ENCODE measurements at places on chromosomes 2 and 18.

GRCh38 chr18:58310517-58310916, 266.5 kb downstream of the NEDD4L start:
- no peak for DNase-seq

DNA sequence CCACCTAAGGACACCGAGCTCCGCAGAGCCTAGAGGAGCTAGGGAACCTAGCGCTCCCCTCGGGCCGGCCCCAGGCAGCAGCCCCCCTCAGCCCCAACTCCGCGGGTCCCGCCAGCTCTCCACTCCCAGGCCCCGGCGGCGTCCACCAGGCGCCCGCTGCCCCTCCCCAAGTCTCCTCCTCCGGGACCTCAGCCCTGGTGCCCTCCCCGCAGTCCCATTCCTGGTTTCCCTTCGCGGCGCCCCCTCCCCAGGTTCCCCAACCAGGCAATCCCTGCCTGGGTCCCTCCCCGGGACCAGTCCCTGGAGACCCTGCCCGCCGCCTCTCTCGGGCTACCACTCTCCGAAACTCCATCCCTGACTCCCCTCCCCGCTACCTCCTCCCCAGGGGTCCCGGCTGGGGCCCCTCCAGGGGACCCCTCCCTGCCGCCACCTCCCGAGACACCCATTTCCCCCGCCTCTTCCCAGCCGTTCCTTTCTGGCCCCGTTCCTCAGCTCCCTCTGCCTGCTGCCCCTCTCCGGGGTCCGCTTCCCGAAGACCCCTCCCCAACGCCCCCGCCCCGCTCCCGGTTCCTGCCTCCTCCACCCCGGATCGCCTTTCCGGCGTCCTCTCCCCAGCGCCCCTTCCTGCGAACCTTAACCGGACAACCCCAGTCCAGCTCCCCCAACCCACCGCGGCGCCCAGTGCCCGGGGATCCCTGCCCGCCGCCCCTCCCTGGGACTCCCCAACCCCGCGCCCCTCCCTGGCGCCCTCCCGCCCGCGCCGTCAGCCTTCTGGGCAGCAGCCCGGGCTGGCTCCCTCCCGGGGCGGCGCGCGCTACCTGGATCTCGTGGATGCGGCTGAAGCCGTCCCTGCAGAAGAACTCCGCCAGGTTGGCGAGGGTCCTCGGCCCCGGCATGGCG, 678 bp downstream of the CYP27C1 start:
- no peak for DNase-seq

- DNase-seq = peak; percentile 23
These were observed 50.2 kb downstream of the TEX44 start for GRCh38 chr2:231642631-231643494.

DNA sequence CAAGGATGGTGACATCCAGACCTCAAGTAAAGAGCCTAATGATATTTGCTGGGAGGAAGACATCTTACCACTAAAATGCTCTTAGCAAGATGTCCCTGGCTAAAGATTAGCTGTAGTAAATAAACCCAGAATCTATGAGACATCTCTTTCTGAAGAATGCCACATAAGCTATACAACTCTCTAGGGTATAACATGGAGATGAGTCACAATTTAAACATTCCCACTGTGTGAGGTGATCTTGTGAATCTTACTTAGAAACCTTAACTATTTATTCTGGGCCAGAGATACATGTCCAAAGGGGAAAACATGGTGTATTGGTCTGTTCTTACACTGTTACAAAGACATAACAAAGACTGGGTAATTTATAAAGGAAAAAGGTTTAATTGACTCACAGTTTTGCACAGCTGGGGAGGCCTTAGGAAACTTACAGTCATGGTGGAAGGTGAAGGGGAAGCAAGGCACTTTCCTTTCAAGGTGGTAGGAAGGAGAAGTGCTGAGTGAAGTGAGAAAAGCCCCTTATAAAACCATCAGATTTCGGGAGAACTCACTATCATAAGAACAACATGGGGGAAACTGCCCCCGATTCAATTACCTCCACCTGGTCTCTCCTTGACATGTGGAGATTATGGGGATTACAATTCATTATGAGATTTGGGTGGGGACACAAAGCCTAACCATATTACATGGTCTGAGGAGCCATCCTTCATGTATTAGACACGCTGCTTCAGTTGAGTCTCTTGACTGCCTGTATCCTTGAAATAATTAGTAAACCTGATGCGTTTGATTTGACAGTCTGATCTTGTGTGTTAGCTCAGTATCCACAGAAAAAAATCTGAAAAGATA, 17.1 kb downstream of the KRCC1 start:
- DNase-seq = no peak

GRCh38 chr18:36760598-36760997, 68.2 kb downstream of the TPGS2 start:
- DNase-seq = no peak

- DNase-seq = no peak
These were observed 241.6 kb downstream of the CDCA7 start for GRCh38 chr2:173596244-173596643.

DNA sequence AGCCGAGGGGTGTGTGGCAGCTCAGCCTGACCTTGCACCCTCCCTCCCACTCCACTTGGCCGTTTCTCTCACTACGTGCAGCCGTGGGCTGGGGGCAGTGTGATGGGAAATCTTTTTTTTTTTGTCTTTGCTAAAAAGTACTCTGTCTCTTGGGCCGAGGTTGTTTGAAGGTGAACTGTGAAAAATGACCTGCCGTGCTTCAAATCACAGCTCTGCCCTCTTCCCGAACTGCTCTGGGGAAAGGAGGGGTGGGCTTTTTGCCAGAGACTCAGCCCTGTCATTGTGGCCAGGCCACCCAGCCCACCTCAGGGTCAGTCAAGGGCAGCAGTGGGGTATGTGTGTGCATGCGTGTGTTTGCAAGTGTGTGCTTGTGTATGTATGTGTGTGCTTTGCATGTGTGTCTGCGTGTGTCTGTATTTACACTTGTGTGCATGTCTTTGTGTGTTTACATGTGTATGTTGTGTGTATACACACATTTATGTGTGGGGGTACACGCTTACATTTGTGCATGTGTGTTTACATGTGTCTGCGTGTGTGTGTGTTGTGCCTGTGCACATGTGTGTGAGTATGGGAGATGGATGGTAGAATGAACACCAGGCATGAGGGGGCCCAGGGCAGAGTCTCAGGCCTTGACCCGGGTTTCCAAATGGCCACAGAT, 61.3 kb upstream of the HAAO start:
- no peak for DNase-seq

DNA sequence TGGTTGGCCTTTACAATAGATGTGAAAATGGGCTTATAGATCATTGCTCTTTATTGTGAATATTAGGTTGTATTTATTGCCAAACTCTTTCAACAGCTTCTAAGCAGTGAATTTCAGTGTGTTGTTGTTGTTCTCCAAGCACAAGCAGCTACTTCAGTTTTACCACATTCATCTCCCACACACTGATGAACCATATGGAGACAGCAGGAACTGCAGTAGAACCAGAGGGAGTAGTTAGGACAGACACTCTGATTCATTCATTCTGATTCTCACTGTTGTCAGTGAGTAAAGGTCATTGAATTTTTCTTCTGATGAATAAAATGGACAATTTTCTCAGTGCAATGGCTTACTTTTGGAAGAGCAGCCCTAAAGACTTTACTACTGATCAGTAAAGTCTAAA, 40.2 kb downstream of the CCDC74A start:
- DNase-seq = no peak

GRCh38 chr2:27914041-27914804, 23.7 kb downstream of the BABAM2 start:
- no peak for DNase-seq

- no peak for DNase-seq
These were observed 3.0 kb downstream of the CNNM4 start for GRCh38 chr2:96763511-96764252.

DNA sequence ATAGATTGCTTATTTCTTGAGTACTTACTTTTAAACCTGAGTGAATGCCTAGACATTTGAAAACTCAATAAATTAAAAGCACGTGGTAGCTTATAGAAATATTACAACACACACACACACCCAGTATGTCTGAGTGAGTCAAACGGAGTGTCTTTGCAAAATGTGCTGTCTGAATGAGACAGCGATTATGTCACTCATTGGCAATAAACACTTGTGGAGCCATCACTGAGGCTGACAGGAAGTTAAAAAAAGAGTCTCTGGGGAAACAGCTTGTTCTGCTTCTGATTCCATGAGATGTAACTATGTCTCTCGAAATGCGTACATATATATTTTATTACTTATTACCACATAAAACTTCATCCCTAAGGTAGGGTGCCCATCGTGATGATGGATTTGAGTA, 22.3 kb upstream of the VPS4B start:
- DNase-seq = no peak

GRCh38 chr2:222076973-222077690, 221.7 kb downstream of the PAX3 start:
- no peak for DNase-seq

DNA sequence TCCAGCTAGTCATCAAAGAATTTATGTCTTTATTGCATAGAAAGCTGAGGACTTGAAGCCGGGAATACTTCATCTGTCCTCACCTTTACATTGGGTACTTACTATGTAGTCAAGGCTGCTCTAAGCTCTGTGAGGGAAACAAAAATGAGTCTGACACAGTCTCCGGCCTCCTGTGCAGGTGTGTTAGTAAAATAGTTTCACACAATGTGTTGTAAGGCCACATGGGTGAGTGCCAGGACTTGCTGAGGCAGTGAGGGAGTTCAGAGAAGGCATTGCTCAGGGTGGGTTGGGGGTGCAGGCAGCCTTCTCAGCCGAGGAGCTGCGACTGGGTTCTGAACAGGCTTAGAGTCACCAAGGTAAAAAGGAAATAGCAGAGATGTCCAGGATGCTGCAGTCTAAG, 54.5 kb upstream of the SMAD2 start:
- DNase-seq = no peak

DNA sequence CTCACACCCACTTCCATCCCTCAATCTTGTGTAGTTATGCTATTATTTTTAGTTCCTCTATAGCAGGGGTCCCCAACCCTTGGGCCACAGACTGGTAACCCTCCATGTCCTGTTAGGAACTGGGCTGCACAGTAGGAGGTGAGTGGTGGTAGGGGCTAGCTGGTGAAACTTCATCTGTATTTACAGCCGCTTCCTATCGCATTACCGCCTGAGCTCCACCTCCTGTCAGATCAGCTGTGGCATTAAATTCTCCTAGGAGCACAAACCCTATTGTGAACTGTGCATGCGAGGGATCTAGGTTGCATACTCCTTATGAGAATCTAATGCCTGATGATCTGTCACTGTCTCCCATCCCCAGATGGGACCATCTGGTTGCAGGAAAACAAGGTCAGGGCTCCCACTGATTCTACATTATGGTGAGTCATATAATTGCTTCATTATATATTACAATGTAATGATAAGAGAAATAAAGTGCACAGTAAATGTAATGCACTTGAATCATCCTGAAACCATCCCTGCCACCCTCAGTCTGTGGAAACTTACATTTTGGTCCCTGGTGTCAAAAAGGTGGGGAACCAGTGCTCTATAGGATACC, 1.6 kb upstream of the RAB11FIP5 start:
- DNase-seq = no peak

DNA sequence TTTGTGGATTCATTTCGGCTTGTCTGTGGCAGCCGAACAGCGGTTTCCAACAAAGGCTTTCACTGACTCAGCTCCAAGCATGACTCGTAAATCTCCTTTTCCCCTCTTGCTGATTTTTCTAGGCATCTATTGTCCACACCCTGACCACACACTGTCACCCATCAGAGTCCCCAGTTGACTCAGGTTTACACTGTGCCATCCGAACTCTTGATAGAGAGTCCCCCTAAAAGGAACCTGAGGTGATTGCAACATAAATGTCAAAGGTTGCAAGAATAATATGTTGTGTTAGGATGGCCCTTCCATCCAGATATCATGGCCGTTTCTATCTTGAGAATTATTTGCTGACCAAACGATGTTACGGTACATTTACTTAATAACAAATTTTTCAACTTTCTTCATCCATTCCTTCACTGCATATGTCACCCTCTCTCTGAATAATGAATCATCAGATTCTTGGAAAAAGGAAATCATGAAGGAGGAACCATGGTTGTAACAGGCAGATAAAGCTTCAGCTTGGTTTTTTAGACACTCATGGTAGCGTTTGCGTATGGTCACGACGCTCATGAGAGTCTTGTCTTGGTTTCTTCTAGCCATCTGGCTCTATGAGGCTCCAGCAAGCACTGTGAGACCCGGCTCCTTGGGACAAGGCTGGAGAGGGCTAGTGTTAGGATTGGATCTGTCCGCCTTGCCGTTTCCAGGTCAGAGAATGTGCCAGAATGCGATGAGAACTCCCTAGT, 72.1 kb downstream of the NPAS2 start:
- no peak for DNase-seq

GRCh38 chr2:10119601-10120157, 2.9 kb upstream of the RRM2 start:
- DNase-seq = no peak

- DNase-seq = no peak
These were observed 25.5 kb downstream of the MRPL35 start for GRCh38 chr2:86224645-86225355.

DNA sequence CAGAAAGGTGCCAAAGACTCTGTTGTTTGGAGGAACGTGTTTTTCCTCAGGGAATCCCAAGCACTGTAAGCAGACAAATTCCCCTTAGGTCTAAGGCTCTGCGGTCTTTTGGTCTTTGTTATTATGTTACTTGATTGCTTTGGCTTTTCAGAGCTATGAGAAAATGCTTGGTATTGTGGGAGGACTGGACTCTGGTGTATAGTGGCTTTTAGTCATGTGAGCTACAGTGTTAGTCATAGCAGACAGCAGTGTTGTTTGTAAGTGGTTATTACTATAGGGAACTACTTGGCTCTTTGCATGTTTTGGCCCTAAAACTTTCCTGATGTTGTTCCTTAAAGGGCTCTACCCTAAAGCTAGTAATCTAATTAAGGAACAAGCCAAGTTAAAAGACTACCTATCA, 956.2 kb upstream of the LRATD1 start:
- no peak for DNase-seq

GRCh38 chr2:120224256-120224655, 1.1 kb upstream of the TMEM185B start:
- DNase-seq = no peak

- DNase-seq = no peak
These were observed 63.8 kb downstream of the CSRNP3 start for GRCh38 chr2:165533331-165533730.

- DNase-seq = no peak
These were observed 14.7 kb downstream of the AGFG1 start for GRCh38 chr2:227486688-227487087.

DNA sequence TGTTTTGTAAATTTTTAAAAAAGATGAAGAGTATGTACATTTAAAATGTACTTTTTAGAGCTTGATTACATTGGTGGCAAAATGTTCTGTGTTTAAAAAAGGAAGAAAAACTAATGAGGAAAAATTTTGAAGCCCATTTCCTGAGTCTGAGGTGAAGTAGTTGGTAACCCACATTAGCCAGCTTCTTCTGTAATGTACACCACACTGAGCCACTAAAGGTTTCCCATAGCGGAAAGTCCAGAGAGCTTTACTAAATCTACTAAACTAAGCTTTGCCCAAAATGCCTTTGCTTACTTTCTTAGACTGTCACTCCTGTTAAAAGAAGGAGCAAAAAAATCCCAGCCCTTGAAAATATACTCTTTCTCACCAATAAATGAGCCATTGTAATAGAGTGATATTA, 804.8 kb upstream of the ZEB2 start:
- no peak for DNase-seq

Data from activated naive CD8-positive, alpha-beta T cell treated with anti-CD3 and anti-CD28 coated beads, Interleukin-2, amount 50 U/mL, for 16 hours (primary cell).